ENCODE measurements at places on chromosomes 6 and 20. TPM values are rescaled to one million over a fixed set of nuclear protein-coding genes. Genes with fewer than 3 reads are reported as not detected.

The FKBP1C gene
- total RNA-seq, result not detected

The RBPJL gene
- total RNA-seq, result not detected

DNA sequence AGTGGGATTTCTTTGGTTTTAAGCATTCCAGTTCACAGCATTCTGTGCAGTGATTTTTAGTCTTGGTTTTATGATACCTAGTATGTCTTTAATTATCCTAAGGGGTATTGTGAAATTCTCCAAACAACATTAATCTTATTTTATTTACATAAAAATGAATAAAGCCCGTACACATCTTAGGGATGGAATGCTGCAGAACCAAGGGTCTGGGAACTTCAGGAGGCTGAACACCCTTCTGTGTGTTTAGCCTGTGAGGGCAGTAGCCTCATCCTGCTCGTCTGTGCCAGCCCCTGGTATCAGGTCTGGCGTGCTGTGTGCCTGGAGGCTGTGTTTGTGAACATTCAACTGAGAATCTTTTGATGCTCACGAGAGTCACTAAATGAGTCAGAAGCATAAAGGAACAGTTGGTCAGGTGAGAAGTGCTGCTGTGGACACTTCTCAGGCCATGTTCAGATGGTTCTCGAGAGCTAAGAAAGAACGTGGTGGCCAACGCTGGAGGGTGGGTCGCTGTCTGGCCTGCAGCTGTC lies 25.2 kb upstream of the C20orf204 start:
- no peak for DNase-seq

- no peak for DNase-seq
Measured at GRCh38 chr20:19860737-19861136, 102.7 kb downstream of the RIN2 start.

DNA sequence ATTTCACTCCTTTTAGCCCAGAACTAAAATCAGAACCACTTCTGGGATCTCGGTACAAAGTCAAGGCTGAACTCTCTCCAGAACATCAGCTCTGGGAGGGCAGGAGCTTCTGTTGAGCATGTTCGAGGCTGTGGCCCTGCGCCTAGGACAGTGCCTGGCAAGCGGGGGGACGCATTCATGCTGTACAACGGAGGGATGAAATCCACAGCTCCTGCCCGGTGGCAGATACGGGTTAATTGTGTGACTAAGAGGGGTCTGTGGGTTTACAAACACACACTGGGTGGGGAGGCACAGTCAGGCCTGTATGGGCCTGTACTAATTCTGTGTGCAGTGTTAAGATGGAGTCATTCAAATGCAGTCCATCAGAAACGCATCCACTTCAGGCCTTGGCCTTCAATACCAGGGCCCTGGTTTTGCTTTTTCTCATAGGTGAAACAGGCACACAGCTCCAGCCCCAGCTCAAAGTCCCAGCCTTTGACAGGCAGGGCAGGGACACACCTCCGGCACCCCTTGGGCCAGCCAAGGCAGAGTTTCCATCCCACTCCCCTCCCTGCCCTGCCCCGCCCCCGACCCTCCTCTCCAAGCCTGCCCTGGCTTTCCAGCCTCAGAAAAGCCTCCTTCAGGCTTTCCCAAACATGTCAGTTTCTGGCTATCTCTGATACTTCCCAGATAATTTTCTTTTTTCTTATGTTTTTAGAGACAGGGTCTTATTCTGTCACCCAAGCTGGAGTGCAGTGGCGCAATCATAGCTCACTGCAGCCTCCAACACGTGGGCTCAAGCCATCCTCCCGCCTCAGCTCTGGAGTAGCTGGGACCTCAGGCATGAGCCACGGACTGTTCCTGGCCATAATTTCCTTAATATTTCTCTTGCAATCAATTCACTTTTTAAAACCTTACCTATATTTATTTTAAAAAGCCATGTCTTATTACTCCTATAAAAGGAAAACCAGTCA lies 109.8 kb downstream of the SULF2 start:
- no peak for DNase-seq

The IL17F gene
- not detected for total RNA-seq

The EBF4 gene
- 30.3 TPM for total RNA-seq
